Ecto neural progenitor cell (in vitro differentiated cells): ENCODE measurements at places on chromosomes 3 and 15.

- DNase-seq, result no peak
Measured at GRCh38 chr3:13537909-13538296, 11.0 kb upstream of the FBLN2 start.

- DNase-seq, result no peak
Measured at GRCh38 chr15:94237903-94238302, 6.5 kb downstream of the MCTP2 start.

GRCh38 chr3:128683957-128684356 lies 33.3 kb upstream of the RPN1 start:
- DNase-seq, result no peak

- no peak for DNase-seq
Measured at GRCh38 chr3:113659101-113659541, 37.3 kb downstream of the USF3 start.

DNA sequence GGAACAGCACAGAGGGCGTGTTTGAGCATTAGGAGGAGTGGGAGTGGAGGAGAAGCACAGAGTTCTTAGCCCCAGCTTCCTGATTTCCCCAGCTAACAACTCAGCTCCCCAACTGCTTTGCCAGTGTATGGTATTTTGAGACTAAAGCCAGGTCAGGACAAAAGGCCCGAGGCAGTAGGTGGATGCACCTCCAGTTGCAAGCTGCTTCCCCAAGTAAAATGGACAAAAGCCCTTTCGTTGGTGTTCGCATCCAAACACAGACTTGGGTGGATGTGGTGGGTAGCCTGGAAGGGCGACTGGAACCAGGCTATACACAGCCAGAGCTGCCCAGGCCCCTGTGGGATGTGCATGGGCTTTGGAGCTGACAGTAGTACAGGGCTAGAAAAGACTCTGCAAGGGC lies 12.3 kb upstream of the EHD4 start:
- peak; percentile 30 for DNase-seq

DNA sequence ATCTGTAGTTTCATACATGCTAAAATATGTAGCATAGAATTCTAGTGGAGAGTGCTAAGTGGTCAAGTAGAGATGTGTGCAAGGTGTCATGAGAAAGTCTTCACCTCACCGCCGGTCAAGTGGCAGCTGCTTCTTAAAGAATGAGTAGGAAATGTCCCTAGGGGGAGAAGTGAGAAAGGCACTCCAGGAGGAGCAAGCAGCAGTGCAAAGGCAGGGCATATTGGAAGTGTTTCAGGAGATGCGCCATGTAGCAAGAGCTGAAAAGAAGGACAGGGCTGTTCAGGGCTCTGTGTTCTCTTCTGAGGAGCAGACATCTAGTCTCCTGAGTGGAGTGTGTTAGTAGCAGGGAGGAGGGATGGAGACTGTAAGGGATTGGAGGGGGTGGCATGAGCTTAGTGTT lies 312.4 kb upstream of the SEMA6D start:
- no peak for DNase-seq

DNA sequence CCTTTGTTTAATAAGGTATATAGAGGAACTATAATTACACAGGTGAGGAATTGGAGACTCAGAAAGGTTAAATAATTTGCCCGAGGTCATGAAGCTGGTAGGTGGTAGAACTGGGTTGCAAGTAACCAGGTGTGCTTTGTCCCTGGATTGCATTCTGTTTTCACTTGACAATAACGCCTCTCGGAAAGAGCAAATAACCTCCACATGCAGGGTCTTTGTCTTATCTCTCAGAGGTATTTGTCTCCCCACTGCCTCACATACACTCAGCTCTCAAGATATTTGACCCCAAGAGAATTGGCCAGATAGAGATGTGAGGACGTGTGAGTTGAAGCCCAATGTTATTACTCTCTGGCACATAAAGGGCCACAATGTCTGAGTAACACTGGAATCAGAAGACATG lies 320.9 kb upstream of the ONECUT1 start:
- DNase-seq, result no peak
